CD4-positive, alpha-beta T cell treated with Interleukin-6 for 4 hours (primary cell): ENCODE measurements at places on chromosomes 1 and 21.

- DNase-seq = no peak
Measured at GRCh38 chr21:17921579-17922530, 102.7 kb upstream of the C21orf91 start.

- no peak for DNase-seq
Measured at GRCh38 chr1:208171616-208172422, 72.4 kb downstream of the PLXNA2 start.

GRCh38 chr1:100494393-100495084 is 43.4 kb upstream of the GPR88 start:
- DNase-seq = no peak

- no peak for DNase-seq
Measured at GRCh38 chr1:181390410-181391077, 92.8 kb upstream of the CACNA1E start.

GRCh38 chr1:219708919-219709543 is 96.1 kb upstream of the ZC3H11B start:
- DNase-seq = no peak

- no peak for DNase-seq
Measured at GRCh38 chr1:112754116-112754628, 39.0 kb upstream of the PPM1J start.

DNA sequence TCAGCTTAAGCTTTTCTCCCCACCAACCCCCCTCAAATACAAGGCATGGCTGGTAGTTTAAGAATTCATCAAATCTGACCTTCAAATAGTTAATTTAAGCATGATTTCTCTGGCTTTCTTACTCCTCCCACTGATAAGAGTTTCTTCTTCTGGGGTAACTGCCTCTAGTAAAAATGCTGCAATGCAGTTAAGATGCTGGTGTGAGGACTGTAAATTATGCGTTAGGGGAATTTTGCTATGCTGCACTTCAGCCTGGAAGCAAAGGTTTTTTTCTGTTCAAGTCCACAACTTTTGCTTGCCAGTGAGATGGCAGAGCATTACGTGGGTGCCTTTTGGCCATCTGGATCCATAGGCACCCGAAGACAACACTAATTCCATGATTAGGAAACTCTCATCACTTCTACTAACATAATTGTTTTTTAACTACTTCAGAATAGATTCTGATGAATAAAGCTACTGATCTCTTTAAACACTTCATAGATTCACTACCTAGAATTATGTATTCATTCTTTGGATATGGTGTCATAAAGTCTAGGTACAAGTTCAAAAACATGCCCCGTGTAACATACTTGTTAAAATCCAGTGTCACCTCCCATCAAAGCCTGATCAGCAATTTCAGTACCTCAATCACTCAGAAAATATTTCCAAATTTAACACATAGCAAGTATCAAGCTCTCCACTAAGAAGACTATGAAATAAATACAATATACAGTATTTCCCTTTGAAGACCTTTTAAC is 8.8 kb upstream of the SMYD2 start:
- no peak for DNase-seq

- no peak for DNase-seq
Measured at GRCh38 chr1:36982709-36983108, 51.6 kb downstream of the GRIK3 start.

DNA sequence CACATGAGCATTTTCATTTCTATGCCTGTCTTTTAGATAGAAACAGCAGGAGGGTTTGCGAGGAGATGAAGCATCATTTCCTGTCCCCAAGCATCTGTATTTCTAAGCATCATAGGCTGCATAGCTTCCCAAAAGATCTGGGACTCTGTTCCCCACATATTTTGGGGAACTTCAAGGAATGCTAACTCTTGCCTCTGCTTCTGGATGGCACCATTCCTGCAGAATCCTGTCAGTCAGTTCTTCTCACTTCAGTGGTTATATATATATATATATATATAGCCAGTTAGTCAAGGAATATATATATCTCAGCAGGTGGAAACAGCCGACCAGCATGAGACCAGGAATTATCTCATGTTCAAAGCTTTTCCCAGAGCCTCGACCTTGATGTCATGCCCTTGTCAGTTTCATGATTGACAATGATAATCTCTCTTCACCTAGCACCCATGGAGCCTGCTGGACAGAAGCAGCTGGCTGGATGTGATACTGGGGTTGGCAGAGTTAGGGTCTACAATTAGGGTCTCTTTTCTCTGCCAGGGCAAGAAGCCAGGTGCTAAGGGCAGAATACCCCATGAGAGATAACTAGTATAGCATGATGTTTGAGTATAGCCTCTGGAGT is 2.4 kb downstream of the PFKFB2 start:
- no peak for DNase-seq

DNA sequence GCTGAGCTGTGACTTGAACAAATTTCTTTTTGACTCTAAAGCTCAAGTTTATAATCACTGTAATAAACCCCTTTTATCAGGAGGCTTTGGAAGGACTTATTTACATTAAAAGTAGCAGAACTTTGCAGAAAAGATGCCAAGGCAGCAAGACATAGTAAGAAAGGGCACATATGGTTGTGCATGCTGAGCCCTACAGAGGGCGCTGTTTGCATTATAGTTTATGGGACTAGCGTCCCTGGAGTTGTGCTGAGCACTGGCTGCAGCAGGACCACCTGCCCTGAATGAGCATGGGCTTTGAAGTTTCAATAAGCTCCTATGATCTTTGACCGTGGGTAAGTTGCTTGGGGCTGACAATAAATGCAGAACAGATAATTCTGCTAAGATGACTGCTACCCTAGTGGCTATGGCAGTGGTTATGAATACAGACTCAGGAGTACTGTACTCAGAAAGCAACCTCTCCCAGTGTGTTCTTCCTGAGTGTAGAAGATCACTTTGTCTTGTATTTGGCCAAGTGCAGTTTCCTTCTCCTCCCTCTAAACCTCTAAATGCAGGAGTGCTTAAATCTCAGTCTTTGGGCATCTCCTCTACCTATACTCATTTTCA is 45.4 kb upstream of the USP1 start:
- peak; percentile 20 for DNase-seq

DNA sequence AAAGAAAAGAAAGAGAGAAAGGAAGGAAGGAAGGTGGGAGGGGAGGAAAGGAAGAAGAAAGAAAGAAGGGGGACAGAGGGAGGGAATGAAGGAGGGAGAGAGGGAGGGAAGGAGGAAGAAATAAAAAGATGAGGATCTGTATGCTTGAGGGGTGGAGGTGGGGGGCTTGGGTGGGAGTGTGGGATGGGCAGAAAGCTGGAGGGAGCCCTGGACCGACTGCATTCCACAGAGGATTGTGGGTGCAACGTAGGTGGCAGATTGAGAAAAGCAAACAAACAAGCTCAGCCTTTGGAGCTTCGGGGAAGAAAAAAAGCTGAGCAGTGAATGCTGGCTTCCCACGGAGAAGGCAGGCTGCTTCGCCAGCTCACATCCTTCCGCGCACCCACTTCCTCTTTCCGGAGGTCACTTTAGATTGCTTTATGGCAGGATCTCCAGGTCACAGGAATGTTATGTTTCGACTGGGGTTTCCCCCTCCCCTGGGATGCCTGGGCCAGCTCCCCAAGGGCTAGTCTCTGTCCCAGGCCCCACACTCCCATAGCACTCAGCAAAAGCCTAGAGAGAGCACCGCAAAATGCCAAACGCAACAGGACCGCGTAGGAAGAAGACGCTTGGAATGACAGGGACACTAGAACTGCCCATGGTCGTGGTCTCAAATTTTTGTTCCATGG is 20.7 kb upstream of the LGALS8 start:
- peak; percentile 21 for DNase-seq

- peak; percentile 41 for DNase-seq
Measured at GRCh38 chr1:167602840-167603239, 27.2 kb upstream of the RCSD1 start.

GRCh38 chr1:19776933-19777332 is 22.8 kb downstream of the TMCO4 start:
- DNase-seq = no peak

- no peak for DNase-seq
Measured at GRCh38 chr1:104082221-104082620, 332.5 kb downstream of the AMY1C start.

DNA sequence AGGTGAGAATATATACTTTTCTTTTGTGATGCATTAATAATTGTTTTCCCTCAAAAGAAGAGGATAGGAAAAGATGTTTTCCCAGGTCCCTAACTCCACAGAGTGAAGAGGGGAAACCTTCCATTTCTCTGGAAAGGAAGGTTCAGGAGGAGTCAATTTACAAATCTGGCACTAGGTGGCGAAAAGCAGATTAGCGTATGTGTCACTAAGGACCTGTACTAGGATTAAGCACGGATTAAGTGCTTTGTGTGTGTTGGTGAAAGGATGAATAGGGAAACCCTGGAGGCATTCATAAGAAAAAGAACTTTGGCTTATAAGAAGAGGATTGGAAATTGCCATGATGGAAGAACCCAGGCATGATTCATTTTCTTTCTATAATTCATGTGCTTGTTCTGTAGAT is 410.1 kb upstream of the PLXNA2 start:
- no peak for DNase-seq

- no peak for DNase-seq
Measured at GRCh38 chr1:65344171-65344814, 35.0 kb downstream of the DNAJC6 start.

- no peak for DNase-seq
Measured at GRCh38 chr1:103424650-103425049, 100.8 kb upstream of the RNPC3 start.

DNA sequence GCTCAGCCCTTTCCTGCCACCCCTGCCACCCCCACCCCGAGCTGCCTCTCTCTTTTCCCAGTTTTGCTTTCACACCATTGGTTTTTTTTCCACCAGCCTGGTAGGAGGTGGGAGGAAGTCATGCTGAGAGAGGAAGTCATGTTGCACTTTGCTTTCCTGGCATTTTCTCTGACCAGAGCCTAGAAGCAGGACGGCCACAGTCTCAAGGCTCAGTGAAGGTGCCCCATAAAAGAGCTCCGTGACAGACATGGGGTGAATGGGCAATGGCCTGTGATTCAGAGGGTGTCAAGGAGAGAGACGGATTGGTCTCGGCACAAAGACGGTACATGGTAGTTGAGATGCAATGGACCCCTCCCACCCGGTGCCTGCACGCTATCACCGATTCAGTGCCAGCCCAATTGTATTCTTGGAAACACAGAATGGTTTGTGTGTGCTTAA is 42.1 kb upstream of the DMRTB1 start:
- DNase-seq = no peak

DNA sequence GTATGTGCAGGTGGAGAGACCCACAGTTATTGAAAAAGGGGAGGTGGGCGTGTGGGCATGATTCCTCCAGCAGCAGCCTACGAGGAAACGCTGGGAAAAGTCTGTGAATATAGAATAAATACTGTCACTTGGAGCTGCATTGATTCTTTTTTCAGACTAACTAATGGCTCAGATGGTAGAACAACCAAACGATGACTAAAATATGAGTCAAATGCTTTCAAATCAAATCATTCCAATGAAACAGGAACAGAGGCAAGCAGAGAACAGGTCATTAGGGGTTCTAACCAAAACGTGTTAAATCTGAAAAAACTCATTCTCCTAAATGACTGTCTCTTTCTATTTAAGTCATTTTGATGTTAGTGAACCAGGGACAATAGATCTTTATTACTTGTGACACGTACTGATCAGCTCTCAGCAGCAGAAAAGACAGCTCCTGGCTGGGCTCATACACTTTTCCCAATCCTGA is 35.1 kb upstream of the SEC16B start:
- no peak for DNase-seq

DNA sequence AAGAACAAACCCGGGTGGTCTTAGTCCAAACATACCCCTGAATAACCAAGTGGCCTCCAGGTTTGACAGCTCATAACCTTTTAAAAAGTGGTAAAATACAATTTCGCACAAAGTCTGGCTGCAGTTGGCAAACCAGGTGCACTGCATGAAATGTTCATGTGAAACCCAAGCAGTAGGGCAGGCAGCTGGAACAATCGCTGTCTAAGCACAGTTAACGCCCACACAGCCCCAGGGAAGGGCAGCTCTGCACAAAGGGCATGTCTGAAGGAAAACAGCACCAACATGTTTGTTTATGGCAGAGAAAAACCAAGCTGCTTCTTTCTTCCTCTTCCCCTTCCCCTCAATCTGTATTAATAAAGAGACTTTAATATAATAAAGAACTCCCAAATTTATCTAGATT is 49.5 kb downstream of the KIAA1614 start:
- no peak for DNase-seq

GRCh38 chr1:200305806-200306205 is 104.0 kb downstream of the ZNF281 start:
- no peak for DNase-seq

- peak; percentile 60 for DNase-seq
Measured at GRCh38 chr1:25657121-25657882, 40.7 kb downstream of the MAN1C1 start.

DNA sequence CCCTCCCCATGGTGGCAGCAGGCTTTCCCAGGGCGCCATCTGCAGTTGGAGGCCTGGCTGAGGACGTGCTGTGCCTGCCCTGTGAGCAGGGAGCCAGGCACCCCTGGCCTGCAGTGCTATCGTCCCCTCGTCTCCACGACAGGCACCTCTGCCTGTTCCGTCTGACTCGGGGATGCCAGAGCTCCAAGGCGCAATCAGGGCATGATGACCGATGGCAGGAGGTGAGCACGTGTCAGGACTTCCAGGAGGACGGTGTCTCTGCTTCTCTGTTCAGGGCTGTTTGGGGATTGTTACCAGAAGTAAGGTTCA is 125.2 kb downstream of the PCBP3 start:
- DNase-seq = peak; percentile 21

GRCh38 chr1:199272628-199273086 is 633.8 kb downstream of the PTPRC start:
- DNase-seq = no peak

DNA sequence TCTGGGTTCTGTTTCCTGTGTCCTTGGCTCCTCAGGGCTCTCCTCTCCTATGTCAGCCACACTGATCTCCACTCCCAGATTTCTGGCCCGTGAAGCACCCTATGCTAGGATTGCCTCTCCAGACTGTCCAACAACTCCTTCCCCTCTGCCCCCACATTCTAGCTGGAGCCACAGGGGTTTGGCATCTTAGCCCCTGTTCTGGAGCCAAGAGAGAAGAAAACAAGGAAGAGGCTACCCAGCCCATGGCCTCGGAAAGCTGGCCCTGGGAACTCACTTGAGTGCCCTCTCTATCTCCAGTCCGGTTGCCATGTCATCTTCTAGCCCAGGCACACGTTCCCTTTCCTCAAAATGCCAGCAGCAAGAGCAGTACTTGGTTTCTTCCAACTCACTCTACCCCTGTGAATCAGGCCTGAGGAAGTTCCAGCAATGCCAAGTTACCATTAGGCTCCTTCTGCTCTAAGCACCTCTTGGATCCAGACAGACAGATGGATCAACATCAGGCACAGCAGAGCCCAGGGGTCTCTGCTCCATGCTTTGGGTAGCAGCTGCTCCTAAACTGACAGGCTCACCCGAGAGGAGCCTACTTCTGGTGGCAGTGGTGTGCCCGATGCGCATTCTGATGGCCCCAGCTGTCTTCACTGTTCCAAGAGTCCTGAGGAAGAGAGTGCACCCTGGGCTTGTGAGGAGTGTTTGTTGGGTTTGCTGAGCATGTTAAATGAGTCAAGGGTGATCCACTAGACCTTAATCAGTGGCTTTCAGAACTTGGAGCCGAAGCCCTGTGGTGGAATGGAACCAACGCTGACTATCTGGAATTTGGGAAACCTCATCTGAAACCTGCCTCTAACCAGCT is 11.6 kb upstream of the GPR61 start:
- DNase-seq = no peak
